ENCODE measurements at places on chromosomes 12 and 14.

DNA sequence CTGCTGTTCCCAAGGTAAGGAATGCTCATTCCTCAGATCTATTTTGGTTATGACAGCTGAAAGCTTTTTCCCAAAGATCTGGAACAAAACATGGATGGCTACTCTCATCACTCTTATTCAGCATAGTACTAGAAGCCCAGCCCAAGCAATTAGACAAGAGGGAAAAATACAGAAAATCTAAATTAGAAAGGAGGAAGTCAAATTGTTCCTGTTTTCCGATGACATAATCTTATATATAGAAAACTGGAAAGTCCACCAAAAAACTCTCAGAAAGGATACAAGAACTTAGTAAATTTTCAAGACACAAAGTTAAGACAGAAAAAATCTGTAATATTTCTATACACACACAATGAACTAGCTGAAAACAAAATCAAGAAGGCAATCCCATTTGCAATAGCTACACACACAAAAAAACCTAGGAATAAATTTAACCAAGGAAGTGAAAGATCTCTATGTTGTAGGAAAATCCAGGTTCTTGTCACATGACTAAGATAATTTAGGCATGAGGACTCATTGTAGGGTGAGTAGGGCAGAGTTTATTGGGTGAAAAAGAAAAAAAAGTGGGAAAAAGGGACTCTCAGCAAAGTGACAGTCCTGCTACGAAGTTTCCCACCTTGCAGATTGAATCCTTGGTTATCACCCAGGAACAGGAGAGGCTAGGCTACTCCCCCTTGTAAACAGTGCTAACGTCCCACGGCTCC lies 28.6 kb upstream of the KLRB1 start:
- DNase-seq = no peak

DNA sequence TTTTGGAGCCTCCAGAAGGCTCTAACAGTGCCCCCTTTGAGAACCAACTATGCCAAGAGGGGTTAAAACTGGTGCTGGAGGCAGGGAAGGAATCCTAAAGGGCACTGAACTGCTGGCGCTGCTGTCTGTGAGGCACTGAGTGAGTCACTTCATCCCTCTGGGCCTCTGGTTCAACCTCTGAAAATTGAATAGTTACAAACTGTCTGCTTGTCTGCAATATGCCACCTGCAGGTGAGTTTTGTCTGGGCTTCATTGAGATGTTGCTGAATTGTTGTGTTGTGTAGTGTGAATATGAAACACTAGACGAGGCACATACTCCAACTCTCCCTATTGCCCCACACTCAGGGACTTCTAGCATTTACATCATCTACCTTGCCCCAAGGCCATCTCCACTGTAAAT lies 68.0 kb downstream of the GRIN2B start:
- no peak for DNase-seq

- peak; percentile 48 for DNase-seq
Measured at GRCh38 chr12:91986084-91986483, 159.6 kb downstream of the BTG1 start.

- DNase-seq = no peak
Measured at GRCh38 chr14:26866721-26867120, 268.9 kb upstream of the NOVA1 start.

- DNase-seq = no peak
Measured at GRCh38 chr12:52175371-52176350, 16.2 kb downstream of the KRT80 start.

GRCh38 chr12:33653362-33653761 lies 213.7 kb upstream of the SYT10 start:
- DNase-seq = no peak

DNA sequence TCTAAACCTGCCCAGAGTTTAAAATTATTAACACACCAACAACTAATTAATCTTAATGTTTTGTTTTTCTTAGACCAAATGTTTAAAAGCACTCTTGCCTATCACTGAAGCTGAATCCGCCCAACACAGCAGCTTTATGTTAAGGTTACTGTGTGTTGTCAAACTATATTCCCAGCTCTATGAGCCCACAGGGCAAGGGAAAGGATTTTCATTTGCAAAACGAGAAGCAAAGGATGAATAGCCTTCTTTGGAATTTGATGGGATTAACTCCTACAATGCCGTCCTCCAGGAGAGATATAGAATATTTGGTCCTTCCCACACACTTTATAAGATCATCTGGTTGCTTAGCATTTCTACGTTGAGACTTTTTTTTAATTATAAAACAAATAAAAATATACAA lies 43.7 kb downstream of the DUSP16 start:
- DNase-seq = no peak

DNA sequence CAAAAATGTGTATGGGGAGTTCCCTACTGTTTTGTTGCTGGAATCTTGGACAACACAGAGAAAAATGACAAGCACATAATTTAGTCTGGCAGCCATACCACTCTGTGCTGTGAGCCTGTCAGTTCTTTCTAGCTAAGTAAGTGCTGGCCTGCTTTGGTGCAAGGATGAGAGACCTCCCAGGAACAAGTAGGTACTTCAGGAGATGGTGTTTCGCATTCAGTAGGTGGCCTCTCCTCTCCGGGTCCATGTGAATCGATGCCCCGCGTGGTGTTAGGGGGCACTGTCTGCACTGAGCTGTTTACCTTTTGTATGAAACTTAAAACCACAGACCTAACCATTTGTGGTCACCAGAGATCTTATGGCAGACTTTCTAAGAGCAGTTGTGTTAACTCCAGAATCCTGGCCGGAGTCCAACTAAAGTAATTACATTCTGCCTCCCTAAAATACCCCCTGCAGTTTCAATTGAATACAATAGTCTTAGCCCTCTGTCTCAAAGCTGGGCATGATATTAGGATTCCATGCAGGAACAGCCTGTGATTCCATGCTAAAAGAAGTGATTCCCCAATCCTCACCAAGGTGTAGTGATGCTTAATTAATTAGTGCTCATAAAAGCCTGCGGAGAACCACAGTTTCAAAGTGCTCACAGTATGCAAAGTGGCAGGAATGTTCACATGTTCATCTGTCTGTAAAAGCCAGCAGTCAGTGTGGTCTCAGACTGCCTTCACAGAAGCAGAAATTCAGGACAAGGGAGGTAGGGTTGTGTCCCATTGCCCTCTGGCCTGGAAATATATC lies 64.2 kb downstream of the LLPH start:
- DNase-seq = peak; percentile 51

DNA sequence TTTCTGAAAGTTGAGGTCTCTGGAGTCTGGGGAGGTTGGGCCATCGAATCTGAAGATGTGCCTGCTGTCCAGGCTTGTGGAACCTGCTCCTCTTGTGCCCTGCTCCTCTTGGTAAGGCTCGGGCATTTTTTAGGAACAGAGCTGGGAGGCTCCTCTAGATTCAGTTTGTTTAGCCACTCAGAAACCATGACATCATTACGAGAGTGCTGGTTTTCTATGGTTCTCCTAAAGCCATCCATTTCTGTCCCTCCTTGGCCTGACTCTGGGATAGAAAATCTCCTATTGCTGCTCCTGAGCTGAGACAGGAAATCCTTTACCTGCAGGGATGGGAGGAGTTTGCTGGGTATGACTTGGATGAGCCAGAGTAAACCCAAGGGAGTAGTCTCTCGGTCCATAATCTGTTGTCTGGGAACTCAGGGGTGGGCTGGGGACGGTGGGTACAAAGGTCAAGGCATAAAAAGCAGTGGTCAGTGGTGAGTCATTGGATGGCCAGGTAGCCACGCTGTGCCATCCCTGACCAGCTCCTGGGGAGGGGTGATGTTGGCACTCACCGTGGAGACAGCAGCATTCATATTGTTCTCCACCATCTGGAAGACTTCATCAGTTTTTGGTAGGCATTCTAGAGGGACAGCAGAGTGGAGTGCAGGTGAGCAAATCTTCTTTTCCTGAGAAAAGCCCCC lies 2.4 kb upstream of the ADCY4 start:
- DNase-seq = no peak

GRCh38 chr12:130577351-130577750 lies 138.7 kb downstream of the RIMBP2 start:
- no peak for DNase-seq

DNA sequence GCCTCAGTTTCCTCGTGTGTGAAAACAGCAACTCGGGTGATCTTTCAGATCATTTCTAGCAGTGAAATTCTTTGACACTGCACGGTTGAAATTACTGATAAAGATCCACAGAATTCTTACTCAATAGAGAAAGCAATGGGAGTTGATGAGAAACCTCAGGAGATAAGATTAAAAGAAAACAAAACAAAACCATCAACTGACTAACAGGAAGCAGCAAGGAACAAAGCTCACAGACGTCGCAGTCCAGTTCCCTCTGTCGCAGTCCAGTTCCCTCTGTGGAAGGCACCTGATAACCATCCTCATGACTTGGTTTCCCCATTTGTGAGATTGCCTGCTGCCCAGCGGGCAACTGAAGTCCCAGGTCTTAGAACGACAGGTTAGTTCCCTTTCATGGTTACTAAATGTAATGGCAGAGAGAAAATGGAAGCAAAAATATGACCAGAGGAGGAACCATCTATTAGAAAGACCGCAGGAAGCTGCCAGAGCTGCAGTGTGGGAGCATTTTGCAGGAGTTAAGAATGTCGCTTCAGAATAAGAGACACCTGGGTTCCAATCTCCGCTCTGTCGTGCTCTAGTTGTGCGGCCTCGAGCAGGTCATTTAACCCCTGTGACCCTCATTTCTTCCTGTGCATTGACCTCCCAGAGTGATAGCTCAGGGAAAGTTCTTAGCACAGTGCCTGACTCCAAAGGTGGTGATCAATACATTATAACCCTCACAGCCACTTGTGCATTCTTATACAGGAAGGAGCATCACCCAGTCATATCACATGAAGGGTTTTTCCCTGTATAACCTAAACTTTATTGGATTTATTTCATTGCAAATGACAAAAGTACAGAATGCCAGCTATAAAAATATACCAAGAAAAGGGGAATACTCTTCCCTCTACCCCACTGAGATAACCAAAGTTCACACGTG lies 5.1 kb upstream of the MED13L start:
- no peak for DNase-seq

GRCh38 chr12:85057370-85057963 lies 21.3 kb downstream of the LRRIQ1 start:
- DNase-seq = peak; percentile 60

DNA sequence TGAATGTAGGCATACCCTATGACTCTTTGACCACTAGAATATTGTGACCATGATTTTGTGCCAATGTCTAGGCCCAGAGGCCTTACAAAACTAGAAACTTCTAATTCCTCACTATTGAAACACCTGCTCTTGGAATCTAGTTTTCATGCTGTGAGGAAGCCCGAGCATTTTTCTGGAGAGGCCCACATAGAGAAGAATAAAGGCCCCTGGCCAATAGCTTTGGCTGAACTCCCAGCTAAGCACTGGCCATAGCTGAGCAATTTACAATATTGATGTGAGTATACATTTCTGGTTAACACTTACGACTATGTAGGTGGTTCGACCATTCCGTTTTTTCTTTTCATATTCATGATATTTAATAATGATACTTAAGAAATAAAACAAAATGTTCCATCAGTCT lies 190.3 kb downstream of the KCNH5 start:
- DNase-seq = no peak

DNA sequence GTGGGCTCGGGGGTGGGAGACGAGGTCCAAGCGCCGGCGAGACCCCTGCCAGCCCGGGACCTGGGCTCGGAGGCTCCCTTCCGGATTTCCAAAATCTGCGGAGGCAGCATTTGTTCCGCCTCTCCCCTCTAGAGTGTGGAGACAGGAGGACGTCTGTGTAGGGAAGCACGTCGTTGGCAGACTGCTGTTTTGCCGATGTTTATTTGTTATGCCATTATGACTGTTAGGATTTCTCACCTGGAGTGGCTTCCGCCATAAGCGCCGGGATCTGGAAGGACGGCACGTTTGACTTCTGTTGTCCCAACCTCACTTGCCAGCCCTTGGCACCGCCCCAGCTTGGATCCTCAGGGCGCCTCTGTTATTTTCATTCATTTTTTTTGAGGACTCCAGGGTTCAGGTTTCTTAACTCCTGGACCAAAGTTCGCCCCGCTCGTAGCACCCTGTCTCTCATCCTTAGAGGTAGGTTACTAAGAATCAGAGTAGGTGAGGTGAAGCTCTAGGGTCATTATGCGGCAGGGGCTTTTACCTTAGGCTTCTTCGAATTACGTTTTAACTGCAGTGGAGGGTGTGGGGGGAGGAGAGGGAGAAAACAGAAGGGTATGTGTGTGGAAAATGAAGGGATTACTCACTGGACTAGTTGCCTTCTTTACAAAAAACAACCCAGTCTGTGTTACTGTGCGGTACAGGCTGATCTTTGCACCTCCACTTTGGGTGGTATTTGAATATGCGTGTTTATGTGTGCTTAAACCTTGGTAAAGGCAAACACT lies 547 bp upstream of the PYGL start:
- peak; percentile 61 for DNase-seq

- DNase-seq = no peak
Measured at GRCh38 chr12:82438356-82438755, 80.0 kb downstream of the METTL25 start.

- DNase-seq = peak; percentile 97
Measured at GRCh38 chr12:98418357-98419075, 96.9 kb upstream of the TMPO start.

GRCh38 chr12:54522243-54522642 lies 24.7 kb downstream of the NCKAP1L start:
- no peak for DNase-seq

DNA sequence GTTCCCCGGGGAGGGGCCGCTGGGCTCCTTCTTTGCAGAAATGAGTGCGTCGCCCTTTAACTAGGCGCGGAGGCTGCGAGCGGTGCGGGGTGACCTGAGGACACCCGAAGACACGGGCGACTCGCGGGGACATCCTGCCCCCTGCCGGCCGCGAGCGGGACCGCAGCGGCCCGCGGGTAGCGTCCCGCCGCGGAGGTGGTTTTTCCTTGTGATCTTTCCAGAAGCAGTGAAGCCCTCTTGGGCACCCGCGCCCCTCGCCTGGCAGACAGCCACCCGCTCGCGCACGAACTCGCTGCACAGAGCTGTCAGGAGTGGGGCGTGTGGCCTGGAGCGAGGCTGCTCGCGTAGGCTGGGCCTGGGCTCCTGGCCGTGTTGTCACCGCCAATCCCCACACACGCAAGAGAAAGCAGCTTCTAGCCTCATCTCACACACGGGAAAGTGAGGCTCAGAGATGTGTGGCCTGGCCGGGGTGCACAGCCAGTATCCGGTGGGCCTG lies 67.2 kb downstream of the DIO3 start:
- DNase-seq = peak; percentile 69

GRCh38 chr12:47758584-47758833 lies 171 bp downstream of the RAPGEF3 start:
- DNase-seq = no peak

DNA sequence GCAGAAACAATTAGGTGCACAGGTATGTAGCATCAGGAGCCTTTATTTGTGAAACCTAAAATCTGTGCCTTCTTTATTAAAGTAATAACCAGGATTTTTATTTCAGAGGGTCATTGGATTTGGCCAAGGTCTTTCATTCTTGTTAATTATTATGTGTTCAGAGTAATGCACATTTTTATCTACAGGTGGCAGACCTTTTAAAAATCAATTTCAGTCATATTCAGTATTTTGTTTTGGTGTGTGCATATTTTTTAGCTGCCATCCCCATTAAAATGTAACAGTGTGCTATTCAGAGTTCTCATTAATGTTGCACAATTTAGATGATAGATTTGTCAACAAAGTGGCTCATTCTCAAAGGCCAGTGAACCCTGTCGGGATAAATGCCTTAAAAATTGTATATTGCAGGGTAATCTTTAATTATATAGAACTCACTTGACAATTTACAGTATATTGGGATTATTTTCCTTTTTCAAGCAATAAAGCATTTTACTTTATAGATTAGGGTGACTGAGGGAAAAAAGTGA lies 319.3 kb upstream of the SOX5 start:
- no peak for DNase-seq
